Erythroblast (primary cell): ENCODE measurements at places on chromosomes 16 and 17.
A peak's percentile ranks its signal among the peaks of the same experiment; 100 is the strongest.

- DNase-seq = no peak
Observed at GRCh38 chr16:87841340-87842208, 27.7 kb downstream of the SLC7A5 start.

DNA sequence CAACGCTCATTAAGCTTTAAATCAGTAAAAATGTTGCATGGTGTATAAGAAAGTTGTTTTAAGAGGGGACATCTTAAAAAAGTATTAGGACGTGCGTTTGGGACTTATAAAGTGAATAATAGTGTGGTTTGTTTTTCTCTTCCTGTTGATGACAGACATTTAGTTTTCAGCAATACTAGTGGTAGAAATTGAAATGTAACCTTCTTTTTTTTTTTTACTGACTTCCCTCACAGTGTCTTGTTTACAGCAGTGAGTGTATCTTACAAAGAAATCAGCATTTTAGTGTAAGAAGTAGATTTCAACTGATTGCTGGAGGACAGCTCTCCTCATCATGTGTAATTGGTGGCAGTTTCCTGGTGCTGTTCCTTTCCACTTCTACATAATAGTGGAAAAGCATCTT, 39.6 kb downstream of the CYLD start:
- no peak for DNase-seq

GRCh38 chr17:47669081-47669480, 19.4 kb downstream of the KPNB1 start:
- DNase-seq = no peak

DNA sequence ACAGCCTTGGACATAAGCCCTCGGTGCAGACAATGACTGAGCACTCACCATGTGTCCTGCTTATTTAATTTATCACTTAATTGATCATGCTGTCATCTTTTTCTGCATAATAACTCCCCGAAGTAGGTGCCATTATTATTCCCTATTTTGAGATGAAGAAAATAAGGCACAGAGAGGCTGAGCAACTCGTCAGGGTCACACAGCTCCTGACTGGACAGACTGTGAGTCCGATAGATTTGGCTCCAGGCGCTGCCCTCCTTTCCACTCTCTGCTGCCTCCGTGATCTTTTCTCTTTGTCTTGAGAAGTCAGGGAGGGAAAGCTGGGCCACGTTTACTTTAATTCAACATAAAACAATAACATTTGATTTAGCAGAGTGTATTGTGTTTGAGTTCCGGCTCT, 19.0 kb upstream of the N4BP1 start:
- no peak for DNase-seq

- no peak for DNase-seq
Observed at GRCh38 chr16:55392701-55393100, 68.7 kb downstream of the IRX6 start.

- DNase-seq = peak; percentile 15
Observed at GRCh38 chr17:40349895-40350688, 14.4 kb downstream of the GJD3 start.

GRCh38 chr16:29877266-29877961, 14.4 kb upstream of the CDIPT start:
- DNase-seq = peak; percentile 65

- DNase-seq = no peak
Observed at GRCh38 chr17:14316126-14316832, 15.4 kb downstream of the HS3ST3B1 start.

GRCh38 chr17:82053130-82053529, 1.4 kb downstream of the GPS1 start:
- DNase-seq = no peak

- peak; percentile 68 for DNase-seq
Observed at GRCh38 chr16:424623-425081, 797 bp upstream of the RAB11FIP3 start.

GRCh38 chr17:73586275-73586832, 57.9 kb downstream of the SDK2 start:
- DNase-seq = no peak

DNA sequence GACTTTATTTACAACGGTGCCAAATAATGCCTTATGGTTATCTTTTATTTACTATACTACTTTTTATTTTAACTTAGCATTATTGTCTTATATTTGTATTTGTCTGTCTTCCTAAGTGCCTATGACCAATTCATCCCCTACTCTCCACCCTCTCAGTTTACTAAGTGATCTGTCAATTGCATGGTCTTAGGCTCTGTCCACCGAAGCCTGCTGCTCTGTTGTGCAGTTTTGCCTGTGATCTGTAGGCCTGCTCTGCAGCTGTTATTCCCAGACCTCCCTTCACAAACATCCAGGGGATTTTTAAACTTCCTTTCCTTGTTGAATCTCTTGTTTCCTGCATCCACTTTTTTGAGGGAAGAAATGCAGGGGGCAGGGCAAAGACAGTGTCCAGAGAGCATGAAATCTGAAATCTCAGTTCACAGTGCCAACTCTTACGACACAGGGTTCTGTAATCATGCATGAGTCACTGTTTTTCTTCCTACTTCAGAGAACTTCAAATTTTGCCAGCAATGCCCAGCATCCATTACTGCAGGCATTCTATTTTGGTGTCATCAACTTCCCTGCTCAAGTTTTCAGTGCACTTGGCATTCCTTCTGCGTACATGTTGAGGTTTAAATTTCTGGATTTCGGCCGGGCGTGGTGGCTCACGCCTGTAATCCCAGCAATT, 11.4 kb downstream of the SLFN5 start:
- DNase-seq = peak; percentile 22

DNA sequence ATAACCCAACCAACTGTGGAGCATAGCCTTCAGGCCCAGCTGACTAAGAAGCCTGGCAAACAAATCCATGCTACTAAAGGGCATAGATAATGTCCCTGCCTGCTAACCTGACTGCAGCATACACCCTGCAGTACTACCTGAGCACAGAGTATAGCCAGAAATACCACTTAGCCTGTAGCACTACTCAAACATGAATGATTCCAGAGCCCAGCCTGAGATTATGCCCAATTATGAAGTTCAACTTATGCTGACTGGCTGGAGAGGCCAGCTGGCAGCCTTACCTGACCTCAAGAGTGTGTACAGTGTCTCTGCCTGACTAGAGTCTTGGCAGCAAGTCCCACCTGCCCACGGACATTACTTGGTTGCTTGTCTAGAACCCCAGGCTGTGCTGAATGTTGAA, 1265.3 kb downstream of the CDH11 start:
- DNase-seq = no peak

GRCh38 chr17:82059272-82060000, 6.2 kb downstream of the DUS1L start:
- DNase-seq = no peak

- DNase-seq = no peak
Observed at GRCh38 chr16:49855822-49856671, at the start of gene ZNF423. Gene ZNF423, minus strand, starts transcription at chr16:49856112. Its CDS starts 338 bp downstream, at chr16:49855774.

- DNase-seq = no peak
Observed at GRCh38 chr16:23843143-23843542, 7.4 kb downstream of the PRKCB start.

GRCh38 chr17:7027335-7027734, 4.5 kb downstream of the BCL6B start:
- DNase-seq = no peak

DNA sequence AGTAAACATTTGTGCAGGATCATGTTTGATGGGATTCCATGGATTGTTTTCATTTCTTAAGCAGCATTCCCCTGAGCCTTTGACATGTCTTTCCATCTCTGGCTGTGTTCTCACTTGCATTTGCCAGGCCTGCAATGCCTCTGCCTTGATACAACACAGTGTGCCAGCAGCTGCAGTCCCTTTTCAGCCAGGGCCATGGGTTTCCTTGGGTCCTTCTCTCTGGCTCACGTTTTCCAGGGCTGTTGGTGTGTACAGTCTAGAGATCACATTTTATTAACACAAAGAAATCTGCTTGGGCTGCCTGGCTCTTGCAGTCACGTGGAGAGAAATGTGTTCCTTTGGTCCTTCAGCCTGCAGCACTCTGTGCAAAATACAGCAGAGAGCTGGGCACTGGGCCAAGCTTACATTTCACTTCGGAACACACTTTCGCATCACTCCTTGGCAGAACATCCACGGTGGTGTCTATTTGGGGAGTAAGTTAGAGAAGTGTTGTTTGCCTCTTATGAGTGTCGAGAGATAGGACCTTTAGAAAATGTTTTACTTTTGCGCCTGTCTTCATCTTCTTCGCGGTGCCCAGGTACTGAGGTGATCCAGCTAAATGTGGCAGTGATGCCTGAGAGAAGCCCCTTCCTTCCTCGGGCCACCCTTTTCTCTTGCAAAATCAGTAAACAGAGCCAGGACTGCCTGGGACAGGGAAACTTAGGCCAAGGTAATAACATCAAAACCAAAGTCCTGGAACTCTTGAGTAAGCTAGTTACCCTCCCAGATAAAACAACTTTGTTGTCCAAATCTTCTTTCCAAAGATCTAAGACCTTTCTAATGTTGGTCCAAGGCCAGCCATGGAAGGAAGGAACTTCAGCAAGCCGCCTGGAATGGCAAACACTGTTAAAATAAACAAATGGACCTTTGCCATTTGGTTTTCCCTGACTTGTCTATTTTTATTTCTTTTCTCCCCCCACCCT, 20.9 kb downstream of the HLF start:
- DNase-seq = no peak

DNA sequence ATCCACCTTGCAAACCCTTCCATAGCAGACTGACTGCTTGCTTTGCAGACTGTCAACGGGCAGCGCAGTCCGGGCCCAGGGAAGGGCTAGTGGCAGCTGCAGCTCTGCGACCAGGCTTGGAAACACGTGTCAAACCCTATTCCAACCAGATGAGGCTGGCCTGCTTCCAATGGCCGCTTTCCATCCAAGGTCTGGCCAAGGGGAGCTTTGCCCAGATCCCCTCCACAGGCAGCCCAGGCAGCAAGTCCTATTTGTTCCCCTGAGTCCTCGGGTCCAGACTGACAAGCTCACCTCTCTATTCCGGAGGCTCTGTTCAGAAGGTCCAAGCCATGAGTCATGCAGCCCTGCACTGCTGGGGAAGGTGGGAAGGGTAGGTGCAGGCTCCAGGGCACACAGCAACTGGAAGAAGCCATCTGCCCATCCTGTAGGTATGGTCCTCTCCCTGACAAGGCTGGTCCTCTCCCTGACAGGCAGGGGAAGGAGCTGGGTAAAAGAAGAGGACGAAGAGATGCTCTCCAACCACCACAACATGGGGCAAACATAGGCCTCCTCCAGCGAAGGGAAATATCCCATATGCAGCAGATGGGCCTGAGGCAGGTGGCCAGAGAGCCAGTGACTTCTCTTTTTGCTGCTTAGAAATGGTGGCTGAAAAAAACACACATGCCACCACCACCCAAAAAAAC, 22.6 kb upstream of the AXIN2 start:
- no peak for DNase-seq

GRCh38 chr16:52914428-52914827, 138.3 kb downstream of the CHD9NB start:
- DNase-seq = no peak

- DNase-seq = peak; percentile 69
Observed at GRCh38 chr17:44865231-44865660, 17.6 kb downstream of the HIGD1B start.

- no peak for DNase-seq
Observed at GRCh38 chr17:76654408-76654807, 10.9 kb upstream of the ST6GALNAC1 start.

DNA sequence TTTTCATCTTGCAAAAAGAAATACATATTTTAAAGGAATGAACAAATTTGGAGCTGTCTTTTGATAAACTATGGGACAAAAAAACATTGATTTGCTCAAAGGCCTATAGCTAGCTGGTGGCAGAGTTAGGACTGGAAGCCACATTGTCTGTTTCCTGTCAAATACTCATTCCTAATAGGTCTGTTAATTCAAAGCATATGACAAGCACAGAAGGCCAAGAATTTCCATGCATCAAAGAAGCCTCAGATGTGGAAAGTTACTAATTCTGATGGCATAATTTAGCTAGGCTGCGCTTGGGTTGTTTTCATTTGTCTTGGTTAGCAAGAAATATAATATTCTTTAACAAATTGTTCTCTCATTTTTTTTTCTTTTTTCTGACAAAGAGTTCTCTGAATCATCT, 98.0 kb downstream of the CDK5R1 start:
- no peak for DNase-seq

GRCh38 chr16:85556456-85557082, 56.6 kb upstream of the GSE1 start:
- peak; percentile 69 for DNase-seq

GRCh38 chr17:38703742-38704605, 1.1 kb upstream of the MLLT6 start:
- DNase-seq = peak; percentile 67

DNA sequence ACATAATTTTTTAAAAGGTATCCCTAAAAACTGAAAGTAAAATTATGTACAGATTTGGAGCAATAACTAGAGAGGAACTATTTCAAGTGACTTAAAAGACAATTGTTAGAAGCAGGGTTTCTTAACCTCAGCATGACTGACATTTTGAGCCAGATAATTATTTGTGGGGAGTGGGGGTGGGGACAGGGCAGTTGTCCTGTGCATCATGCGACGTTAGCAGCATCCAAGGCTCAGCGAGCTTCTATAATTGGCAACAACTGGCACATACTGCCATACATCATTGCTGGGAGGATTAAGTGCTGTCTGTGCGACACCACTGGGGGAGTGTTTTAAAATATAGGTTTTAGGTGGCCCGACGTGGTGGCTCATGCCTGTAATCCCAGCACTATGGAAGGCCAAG, 27.1 kb downstream of the GABARAPL2 start:
- no peak for DNase-seq

GRCh38 chr17:57776366-57776765, 31.3 kb upstream of the CCDC182 start:
- DNase-seq = no peak
